ENCODE measurements at places on chromosomes 5 and 9.

DNA sequence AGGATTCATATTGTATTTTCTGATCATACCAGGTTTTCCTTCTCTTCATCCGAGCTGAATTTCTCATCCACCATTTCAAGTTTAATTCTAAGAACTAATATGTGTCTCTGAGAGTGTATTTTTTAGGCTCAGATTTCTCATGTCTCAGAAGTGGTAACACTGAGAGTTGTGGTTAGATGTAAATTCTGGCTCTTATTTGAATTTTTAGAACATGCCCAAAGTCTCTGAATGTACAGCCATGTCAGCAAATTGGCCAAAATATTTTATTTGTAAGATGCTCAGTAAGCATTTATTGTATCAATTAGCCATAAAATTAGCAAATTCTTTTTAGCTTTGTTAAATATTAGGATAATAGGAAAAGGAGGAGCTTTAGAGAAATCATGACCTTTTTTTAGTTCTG lies 16.6 kb downstream of the SV2C start:
- no peak for DNase-seq

DNA sequence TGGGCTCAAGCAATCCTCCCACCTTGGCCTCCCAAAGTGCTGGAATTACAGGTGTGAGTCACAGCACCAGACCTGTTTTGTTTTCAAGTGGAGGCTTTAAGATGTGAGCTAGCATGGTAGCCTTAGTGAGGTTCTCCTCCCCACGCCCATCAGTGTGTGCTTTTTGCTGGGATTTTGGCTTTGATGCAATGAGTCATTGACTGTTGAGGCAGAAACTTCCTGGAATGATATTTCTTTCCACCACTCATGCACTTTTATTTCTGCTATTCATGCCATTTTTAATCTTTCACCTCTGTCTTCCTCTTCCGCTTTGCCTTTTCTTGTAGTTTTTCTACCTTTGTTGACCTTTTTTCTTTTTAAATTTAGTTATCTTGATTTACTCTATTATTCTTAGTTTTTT lies 4.2 kb upstream of the NFIL3 start:
- DNase-seq = no peak

- DNase-seq = no peak
Measured at GRCh38 chr5:60023255-60023654, 129.7 kb upstream of the PDE4D start.

DNA sequence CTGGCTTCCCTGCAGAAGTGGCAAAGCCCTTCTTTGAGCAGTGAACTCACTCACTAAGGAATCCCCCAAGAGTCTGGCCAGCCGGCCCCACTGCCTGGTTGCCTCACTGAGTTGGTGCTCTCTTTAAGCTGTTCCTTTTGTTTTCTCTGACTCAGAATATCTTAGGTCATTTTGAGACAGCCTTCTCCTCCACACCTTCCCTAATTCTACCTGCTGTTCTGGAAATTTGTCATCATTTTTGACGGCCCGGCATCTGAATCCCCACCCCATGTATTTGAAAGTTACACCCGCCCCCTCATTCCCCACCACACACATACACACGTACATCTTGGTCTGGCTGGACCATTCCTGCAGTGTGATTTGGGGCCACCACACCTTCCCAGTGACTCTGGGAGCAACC lies 41.8 kb downstream of the FGF1 start:
- no peak for DNase-seq

DNA sequence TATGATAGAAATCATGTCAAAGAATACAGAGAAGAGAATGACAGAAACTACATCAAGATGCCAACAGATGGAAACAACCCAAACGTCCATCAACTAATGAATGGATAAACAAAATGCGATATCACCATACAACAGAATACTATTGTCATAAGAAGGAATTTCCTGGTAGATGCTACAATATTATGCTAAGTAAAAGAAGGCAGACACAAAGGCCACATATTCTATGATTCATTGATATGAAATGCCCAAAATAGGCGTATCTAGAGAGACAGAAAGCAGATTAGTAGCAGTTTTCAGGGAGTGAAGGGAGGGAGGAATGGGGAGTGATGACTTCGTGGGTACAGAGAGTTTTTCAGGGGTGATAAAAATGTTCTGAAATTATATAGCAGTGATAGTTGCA lies 58.3 kb upstream of the AKNA start:
- DNase-seq = no peak

- no peak for DNase-seq
Measured at GRCh38 chr9:130194378-130194932, 22.3 kb downstream of the NCS1 start.

DNA sequence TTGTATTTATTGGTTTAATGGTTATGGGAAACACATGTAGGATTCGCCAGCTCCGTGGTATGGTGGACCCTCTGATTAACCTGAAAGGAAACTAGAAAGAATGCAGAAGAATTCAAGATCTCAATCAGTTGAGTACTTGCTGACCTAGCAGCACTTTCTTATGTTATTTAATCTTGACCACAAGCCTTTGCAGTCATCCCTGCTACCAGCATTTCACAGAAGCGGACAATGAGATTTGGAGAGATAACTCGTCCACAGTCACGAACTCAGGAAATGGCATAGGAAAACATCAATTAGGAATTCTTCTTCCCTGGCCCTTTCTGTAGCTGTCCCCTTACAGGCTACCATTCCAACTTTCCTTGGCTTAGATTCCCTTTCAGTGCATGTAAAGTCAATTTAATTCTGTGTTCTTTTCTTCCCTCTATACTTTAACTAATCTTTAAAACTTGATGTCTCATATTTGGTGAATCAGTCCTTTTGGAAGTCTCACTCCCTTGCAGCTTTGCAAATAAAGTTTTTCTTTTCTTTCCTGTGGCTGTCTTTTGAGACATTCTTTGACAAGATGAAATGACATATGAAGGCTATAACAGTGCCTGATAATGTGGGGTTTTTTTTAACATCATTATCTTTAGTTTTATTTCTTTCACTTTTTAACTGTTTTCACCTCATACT lies 1.3 kb upstream of the SLC44A1 start:
- no peak for DNase-seq

GRCh38 chr5:169413416-169413815 lies 112.5 kb upstream of the SLIT3 start:
- DNase-seq = no peak

GRCh38 chr9:31140316-31140715 lies 1244.1 kb upstream of the ACO1 start:
- DNase-seq = no peak

- DNase-seq = no peak
Measured at GRCh38 chr9:631596-631995, 209.9 kb upstream of the DMRT1 start.

- DNase-seq = no peak
Measured at GRCh38 chr5:59786334-59786805, 107.2 kb downstream of the PDE4D start.

- DNase-seq = no peak
Measured at GRCh38 chr5:157732130-157732514, 902 bp downstream of the THG1L start.

DNA sequence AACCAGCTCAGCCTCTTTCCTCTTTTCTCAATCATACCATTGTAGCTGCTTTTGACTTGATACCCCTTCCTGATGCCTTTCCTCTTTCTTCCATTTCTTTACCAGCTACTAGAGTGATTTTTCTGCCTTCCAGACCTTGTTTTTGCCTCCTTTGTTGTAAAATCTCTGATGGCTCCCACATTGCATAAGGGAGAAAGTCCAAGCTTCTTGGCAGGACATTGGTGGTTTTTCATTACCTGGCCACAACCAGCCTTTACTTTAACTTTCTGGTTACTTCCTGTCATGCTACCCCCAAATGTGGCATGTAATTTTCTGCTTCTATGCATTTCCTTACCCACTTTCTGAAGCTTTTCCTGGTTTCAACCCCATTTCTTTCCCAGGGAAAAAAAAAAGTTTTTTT lies 452.5 kb downstream of the TMEM38B start:
- DNase-seq = no peak

GRCh38 chr5:141573489-141574121 lies 45.2 kb downstream of the DIAPH1 start:
- no peak for DNase-seq
